Esophagus mucosa (tissue), 1 donor: ENCODE measurements at places on chromosomes 6 and 20. TPM values are rescaled to one million over a fixed set of nuclear protein-coding genes. Genes with fewer than 3 reads are reported as not detected.

GRCh38 chr20:41411391-41411847 is 44.8 kb upstream of the EMILIN3 start:
- ATAC-seq, result no peak

- ATAC-seq, result no peak
These were observed 136.9 kb downstream of the TRMT11 start for GRCh38 chr6:126123226-126123625.

DNA sequence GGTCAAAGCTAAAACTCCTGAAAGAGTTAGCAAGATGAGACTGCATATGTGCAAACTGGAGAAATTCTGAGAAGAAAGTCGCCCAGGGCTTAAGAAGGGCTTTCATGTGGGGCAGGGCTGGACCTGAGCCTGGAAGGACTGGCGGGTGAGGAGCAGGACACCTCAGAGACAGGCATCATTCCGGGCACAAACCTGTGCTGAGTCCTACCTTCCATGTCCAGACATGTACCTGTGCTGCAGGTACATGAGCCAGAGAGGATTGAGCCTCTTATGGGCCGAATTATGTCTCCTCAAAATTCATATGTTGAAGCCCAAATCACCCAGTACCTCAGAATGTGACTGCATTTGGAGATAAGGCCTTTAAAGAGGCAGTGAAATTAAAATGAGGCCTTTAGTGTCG is 171.0 kb downstream of the QRSL1 start:
- peak; percentile 82 for ATAC-seq

DNA sequence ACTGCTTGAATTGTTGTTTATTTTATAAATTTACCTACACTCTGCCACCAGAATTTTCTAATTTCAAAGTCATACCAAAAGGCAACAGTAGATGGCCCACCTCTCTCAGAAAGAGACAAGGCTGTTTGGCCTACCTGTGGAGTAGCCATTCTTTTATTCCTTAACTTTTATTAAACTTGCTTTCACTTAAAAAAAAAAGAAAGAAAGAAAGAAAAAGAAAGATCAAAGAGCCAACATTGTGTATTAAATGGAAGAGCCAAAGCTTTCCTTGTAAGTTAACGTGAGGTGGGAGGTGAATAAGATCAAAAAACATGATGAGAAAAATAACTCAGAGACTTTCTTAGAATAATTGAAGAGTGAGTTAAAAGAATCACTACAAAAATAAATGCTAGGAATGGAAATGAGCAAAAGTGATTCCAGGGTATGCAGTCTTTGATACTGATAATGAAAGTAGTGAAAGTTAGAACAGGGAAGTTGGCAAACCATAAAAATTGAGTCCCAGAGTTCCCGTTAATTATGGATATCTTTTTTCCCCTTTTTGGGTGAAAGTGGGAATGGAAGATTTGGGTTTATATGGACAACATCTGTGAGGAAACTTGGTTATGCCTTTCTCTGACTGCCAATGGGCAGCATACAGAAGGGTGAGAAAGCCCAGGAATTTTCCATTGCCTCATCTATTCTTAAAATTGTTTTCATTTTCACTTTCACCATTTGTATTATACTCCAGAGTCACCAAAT is 35.9 kb upstream of the MYB start:
- peak; percentile 56 for ATAC-seq

DNA sequence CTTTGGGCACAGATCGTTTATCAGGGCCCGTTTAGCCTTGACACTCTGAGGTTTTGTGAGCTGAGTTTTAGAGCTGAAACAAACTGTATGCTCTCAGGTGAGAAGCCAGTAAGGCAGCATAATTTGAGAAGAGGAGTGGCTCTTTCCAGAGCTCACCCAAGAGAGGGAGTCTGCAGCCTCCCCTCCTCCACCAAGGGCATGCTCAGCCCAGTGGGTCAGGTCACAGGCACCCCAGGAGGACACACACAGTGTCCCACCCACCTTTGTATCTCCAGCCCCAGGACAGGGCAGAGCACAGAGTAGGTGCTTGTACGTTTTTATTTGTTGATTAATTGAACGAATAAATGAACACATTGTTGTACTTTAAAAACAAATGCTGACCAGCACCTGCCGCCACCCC is 3.4 kb downstream of the TSPO2 start:
- ATAC-seq, result no peak

GRCh38 chr6:109946979-109947378 is 31.1 kb upstream of the GPR6 start:
- no peak for ATAC-seq

DNA sequence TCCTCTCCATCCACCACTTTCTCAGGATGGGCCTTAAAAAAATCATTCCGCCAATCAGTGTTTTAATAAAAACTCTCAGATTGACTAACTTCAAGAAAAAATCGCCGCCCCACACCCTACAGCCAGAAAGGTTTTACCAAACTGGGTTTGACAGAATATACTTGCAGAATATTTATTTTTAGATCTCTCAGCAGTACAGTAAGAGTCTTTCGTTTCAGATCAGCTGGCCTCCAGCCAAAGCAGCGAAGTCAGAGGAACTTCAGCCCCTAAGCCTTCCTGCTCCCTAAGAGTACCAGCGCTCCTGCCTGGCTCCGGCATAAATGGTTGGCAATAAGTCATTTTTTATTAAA is 24.7 kb downstream of the TBC1D7 start:
- ATAC-seq, result no peak

DNA sequence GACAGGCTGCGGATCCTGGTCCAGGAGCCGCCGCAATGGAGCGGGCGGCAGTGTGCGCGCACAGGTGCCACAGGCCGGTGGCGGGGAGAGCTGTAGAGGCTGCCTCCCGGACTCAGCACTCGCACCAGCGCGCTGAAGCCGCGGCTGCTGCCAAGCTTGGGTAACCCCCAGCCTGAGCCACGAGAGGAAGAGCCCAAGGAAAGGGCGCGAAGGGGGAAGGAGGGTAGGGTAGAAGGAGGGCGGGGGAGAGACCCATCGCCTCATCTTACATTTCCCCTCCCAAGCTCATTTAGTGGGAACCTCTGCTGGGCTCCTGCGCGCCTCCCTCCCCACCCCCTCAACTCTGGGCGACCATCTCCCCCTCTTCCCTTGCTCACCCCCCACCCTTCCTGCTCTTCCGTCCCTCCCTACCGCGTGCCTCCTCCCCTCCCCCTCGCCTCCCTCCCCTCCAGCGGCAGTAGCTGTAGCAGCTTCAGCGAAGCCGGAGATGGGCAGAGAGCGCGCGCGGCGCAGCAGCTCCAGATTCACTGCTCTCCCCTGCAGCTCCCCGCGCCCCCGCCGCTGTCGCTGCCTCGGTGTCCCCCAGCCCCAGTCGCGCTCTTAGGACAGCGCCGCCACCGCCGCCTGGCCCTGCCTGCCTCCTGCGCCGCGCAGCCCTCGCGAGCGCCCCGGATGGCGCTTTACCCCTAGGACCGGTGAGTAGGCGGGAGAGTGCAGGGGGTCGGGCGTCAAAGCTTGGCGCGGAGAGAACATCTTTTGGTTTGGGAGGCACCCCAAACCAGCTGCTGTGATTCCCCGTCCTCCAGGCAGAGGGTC is at the start of gene FUT9:
Gene FUT9, plus strand, starts transcription at position 457 of the 816 bp plus-strand sequence. CDS start 187,182 bp downstream, outside the sequence.
- ATAC-seq, result no peak

- no peak for ATAC-seq
These were observed 13.2 kb upstream of the PXDC1 start for GRCh38 chr6:3764516-3765335.

DNA sequence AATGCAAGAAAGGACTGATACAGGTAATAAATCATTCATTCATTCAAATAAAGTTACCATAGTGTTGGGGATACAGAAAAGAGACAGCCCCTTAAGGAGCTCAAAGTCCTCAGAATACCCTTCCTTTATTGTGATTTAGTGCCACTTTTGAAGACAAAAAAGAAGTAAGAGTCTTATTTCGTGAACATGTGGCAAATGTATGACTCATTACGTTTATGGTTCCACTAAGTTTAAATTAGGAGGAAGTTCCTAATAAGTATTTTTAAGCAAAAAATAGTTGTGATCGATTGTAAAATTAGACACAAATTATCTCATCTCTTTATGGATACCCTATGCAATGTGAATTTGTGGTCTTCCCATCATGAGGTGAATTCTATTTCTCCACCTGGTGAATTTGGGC is 38.5 kb upstream of the GCLC start:
- no peak for ATAC-seq

GRCh38 chr6:53214172-53214571 is 65.5 kb upstream of the GCM1 start:
- ATAC-seq, result no peak

The MOXD1 gene
- 31.4 TPM for total RNA-seq

- ATAC-seq, result no peak
These were observed 12.3 kb downstream of the DYNLT2 start for GRCh38 chr6:169738976-169739529.

DNA sequence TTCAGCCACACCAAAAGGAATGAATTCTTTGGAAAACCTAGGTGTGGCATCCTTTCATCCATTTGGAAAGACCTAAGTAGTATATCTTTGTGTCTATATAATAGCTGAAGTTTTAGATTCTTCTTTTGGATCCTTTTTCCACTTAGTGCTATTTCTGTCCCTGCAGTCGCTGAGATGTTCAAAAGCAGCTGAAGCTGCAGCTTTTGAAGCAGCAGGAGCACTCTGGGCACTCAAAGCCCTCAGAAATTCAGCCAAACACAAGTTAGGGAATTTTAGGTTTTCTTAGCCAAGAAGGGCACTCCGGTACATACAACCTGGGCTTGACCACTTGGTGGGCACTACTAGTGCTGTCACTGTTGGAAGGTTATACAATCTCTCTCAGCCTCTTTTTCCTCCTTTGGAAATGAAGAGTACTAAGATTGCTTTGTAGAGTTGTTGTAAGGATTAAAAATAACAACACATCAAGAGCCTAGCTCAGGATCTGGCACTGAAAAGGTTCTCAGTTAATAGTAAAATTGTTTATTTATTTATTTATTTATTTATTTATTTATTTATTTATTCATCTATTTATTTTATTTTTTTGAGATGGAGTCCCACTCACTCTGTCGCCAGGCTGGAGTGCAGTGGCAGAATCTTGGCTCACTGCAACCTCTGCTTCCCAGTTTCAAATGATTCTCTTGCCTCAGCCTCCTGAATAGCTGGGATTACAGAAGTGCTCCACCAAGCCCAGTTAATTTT is 71.9 kb upstream of the SLC22A16 start:
- no peak for ATAC-seq

DNA sequence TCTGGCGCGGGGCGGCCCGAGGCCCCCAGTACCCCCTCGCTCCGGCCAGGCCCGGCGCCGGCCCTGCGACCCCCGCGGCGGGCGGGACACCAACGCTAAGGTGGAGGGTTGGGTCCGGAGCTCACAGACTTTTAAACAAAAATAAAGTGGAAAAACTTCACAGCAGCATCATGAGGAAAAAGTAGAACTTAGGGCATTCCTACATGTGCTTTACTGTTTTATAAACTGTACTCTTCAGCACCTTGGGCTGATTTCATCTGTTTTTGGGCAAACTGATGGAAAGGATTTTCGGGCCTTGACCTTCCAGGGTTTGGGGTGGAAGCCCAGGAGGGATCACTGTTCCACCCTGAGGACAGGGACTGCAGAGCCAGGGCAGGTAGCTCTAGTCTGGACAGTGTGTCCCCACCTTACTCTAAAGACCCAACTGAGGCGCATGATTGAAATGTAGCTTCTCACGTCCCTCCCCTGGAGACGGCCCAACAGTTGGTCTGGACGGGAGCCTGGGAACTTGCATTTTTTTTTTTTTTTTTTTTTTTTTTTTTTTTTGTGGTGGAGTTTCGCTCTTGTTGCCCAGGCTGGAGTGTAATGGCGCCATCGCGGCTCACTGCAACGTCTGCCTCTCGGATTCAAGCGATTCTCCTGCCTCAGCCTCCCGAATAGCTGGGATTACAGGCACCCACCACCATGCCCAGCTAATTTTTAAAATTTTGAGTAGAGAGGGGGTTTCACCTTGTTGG is 740 bp downstream of the NELFCD start:
- peak; percentile 19 for ATAC-seq

DNA sequence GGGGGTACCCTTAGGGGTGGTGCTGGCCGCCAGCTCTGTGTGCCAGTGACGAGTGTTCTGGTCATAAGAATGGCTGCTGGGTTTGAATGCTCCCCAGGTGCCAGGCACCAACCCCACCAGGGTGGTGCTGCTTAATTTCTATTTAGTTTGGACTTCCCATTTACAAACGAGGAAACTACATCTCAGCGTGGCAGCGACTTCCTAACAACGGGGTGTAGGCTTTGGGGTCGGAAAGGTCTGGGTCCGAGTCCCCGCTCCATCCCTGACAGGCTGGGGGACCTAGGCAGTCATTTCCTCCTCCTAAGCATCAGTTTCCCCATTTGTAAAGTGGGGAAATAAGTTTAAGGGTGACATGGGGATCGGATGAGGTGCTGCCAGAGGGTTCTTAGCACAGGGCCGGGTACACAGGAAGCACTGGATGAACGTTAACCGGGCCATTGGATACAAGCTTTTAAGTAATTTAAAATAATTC is 30.3 kb downstream of the CEBPB start:
- no peak for ATAC-seq

The C6orf58 gene
- not detected for total RNA-seq

The EYS gene
- total RNA-seq, result not detected

The MCCD1 gene
- total RNA-seq, result not detected

DNA sequence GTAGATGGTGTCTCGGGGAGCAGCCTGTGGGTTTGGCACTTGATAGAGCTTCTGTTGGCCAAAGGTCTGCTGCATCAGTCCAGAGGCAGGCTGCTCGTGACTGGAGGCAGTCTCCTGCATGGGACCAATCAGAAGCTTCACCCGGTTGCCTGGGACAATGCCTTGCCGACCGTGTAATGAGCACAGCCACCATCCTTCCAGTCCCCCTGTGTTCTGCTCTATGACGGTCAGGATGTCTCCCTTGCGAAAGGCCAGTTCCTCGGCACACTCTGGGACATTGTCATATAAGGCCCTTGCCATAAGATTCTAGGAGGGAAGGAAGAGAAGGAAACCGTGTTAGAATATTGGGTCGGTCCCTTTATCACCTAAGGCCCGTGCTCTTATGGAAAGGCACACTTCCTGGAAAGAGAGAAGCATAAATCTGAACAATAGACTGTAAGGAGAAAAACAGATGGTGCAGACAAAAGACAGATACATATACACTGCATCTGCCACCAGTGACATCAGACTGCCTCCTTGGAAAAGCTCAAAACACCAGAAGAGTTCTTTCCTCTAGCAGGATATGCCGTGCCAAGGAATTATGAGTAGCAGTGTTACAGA is 18.9 kb downstream of the NEDD9 start:
- ATAC-seq, result no peak
